SK-N-SH (cell line): ENCODE measurements at places on chromosomes 6 and 20. TPM values are rescaled to one million over a fixed set of nuclear protein-coding genes. Genes with fewer than 3 reads are reported as not detected.

Gene SESN1
- polyA plus RNA-seq: 13.1 and 18.8 TPM in 2 replicates

DNA sequence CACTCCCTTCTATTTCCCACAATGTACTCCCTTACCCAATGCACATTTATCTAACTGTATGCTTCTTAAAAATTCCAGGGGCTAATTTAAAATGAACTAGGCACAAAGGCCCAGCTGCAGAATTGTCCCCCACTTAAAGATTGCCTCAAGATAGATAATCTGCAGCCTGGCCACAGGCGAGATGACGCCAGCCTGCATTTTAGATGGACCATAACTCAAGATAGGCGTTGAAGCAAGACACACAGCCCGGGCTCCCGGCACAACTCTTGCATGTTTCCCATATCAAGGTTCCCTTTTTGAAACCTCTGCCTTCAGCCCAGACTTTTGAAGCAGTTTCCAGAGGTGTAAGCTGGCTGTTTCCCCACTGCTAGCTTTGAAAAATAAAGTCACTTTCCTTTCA, 3.2 kb upstream of the REPS1 start:
- no peaks in the 10 kb centered on the region for H3K4me1 ChIP-seq
- no peaks in the 10 kb centered on the region for H3K36me3 ChIP-seq
- no peak overlapping the region for H3K27ac ChIP-seq
- no peak for DNase-seq

Gene SMLR1
- polyA plus RNA-seq: 0.03 TPM in 1 of 2 replicates, not detected in the other

Gene FOXS1
- polyA plus RNA-seq: 0.73 and 0.99 TPM in 2 replicates

Gene RHAG
- polyA plus RNA-seq: not detected in 2 replicates

Gene MCHR2
- polyA plus RNA-seq: not detected in 2 replicates

Gene EBF4
- polyA plus RNA-seq: 15.9 and 20.6 TPM in 2 replicates

GRCh38 chr6:38279423-38279822, 360.3 kb downstream of the BTBD9 start:
- H3K4me1 ChIP-seq: peaks cover 17% of the 10 kb centered on the region
- peak; percentile 49 for DNase-seq
- H3K27me3 ChIP-seq: no peaks in the 10 kb centered on the region
- no peak overlapping the region for H3K4me3 ChIP-seq
- no peaks in the 10 kb centered on the region for H3K36me3 ChIP-seq
- H3K27ac ChIP-seq: peak overlapping the region; percentile 80

DNA sequence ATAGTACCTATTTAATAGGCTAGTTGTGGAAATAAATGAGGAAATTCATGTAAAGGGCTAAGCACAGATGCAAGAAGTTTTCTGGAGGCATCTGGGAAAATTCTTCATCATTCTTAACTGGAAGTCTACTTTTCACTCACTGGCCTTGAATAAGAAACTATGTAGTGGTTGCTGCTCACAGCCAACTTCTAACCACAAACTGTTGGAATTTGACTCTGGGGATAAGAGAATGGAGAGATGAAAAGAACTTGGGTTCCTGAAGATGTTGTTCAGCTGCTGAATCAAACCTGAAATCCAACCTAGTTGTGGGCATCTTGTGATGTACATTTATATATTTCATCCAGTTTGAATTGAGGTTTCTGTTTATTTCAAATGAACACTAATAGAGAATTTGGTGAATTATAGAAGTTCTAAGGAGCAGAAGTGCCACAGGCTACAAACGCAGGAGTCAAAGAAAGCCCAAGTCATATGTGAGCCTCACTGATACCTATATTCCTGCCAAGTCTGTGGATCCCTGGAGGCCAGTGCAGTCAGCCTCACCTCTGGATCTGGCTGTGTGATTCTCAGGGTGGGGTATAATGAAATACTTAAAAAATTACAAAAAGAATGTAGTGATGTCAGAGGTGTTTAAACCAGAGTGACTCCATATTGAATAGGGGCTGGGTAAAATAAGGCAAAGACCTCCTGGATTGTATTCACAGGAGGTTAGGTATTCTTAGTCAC, 18.7 kb upstream of the MEI4 start:
- H3K4me3 ChIP-seq: no peak overlapping the region; the same call in 1 of the 2 replicates
- no peaks in the 10 kb centered on the region for H3K4me1 ChIP-seq
- H3K27ac ChIP-seq: no peak overlapping the region
- no peaks in the 10 kb centered on the region for H3K36me3 ChIP-seq

- no peak overlapping the region for H3K27ac ChIP-seq
- no peaks in the 10 kb centered on the region for H3K27me3 ChIP-seq
- DNase-seq: peak; percentile 6
- H3K36me3 ChIP-seq: no peaks in the 10 kb centered on the region
Observed at GRCh38 chr6:145842693-145843546, 28.3 kb upstream of the FBXO30 start.

Gene UCKL1
- 70.3 and 71.6 TPM in 2 replicates for polyA plus RNA-seq

DNA sequence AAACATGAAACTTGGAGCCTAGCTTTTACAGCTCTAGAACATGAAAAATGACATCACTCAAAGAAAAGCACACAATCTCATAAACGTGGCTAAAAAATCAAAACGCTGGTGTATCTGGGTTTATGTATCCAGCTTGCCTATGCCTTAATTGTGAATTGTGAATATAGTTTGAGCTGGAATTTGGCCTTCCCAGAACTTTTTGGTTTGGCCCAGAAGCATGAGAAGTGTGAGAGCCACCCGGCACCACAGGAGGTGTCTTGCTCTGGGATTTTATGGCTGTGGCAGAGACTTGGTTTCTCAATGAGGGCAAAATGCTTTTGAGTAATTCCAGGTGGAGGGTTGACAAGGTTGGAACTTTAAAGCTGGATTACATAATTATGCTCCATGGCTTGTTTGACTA, 69.2 kb downstream of the TIAM2 start:
- no peak overlapping the region for H3K4me3 ChIP-seq
- H3K36me3 ChIP-seq: no peaks in the 10 kb centered on the region
- peaks cover 9% of the 10 kb centered on the region for H3K4me1 ChIP-seq
- H3K27ac ChIP-seq: no peak overlapping the region; the same call in 1 of the 2 replicates
- H3K27me3 ChIP-seq: no peaks in the 10 kb centered on the region
- DNase-seq: no peak

- H3K4me1 ChIP-seq: no peaks in the 10 kb centered on the region
- DNase-seq: no peak
Observed at GRCh38 chr20:34295284-34295683, 7.9 kb downstream of the AHCY start.

- H3K4me1 ChIP-seq: peaks cover 19% of the 10 kb centered on the region; the same call in 1 of the 2 replicates
- H3K36me3 ChIP-seq: no peaks in the 10 kb centered on the region
- no peak for DNase-seq
- no peak overlapping the region for H3K4me3 ChIP-seq
- H3K27me3 ChIP-seq: no peaks in the 10 kb centered on the region
Observed at GRCh38 chr20:63836458-63837344, 5.6 kb upstream of the ZBTB46 start.

Gene LAMP5
- polyA plus RNA-seq: 4.8 and 10.1 TPM in 2 replicates

Gene EPHA7
- under 0.01 TPM in 1 of 2 replicates, not detected in the other for polyA plus RNA-seq

GRCh38 chr20:29689411-29690225, 1567.8 kb upstream of the DEFB115 start:
- no peaks in the 10 kb centered on the region for H3K27me3 ChIP-seq
- H3K27ac ChIP-seq: no peak overlapping the region
- peak overlapping the region; percentile 54 for H3K4me3 ChIP-seq
- H3K36me3 ChIP-seq: no peaks in the 10 kb centered on the region
- peak; percentile 82 for DNase-seq
- H3K4me1 ChIP-seq: peaks cover 2% of the 10 kb centered on the region; the same call in 1 of the 2 replicates

DNA sequence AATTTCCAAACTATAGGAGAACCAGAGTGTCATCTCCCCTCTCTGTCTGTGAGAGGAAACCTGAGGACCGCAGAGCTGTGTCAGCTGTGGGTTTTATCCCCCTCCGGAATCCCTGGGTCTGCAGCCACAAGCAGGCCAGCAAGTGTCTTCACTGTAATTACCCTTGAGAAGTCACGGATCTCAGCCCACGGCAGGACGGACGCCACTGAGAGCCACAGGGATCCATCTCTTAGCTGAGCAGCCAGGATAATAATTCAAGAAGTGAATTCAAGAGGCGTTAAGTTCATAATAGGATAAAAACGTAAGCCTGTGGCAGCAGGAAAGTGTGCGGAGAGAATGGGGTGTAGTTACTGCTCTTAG, 37.0 kb downstream of the DLL1 start:
- DNase-seq: no peak
- H3K27ac ChIP-seq: no peak overlapping the region
- no peaks in the 10 kb centered on the region for H3K27me3 ChIP-seq
- H3K4me1 ChIP-seq: no peaks in the 10 kb centered on the region; the same call in 1 of the 2 replicates
- no peaks in the 10 kb centered on the region for H3K36me3 ChIP-seq

DNA sequence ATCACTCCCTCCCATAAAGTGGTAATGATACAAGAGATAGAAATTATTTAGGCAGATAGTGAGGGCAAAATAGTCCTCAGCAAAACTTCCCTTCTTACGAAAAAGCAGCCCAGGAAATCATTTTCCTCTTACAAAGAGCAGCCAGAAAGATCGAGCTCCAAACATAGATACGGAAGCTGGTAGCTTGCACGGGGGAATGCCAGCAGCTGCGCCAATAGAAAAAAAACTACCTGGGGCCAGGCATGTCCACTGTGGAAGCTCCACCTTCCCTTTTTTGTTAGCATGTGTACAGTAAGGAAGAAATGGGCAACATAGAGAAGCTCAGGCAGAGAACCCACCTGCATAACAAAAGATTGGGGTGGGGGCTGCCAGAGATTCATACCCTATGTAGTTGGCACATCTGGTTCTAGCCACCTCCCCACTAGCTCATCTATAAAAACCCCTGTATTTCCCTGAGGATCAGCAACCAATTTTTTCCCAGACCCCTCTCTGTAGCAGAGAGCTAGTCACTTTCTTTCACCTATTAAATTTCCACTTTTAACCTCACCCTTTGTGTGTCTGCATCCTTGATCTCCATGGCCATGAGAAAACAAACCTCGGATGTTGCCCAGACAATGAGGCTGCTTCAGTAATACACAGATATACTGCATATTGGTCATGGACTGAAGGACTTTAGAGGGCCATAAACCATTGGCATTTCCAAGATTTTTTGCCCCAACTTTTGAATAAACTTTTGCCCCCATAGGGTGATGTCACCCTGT, 52.1 kb downstream of the SOD2 start:
- no peaks in the 10 kb centered on the region for H3K27me3 ChIP-seq
- no peak overlapping the region for H3K27ac ChIP-seq
- H3K4me1 ChIP-seq: no peaks in the 10 kb centered on the region
- no peaks in the 10 kb centered on the region for H3K36me3 ChIP-seq
- no peak for DNase-seq

Gene CDSN
- polyA plus RNA-seq: 0.02 TPM in 1 of 2 replicates, not detected in the other

- peak overlapping the region; percentile 96 for H3K27ac ChIP-seq
- peaks cover 27% of the 10 kb centered on the region for H3K4me1 ChIP-seq
- H3K27me3 ChIP-seq: no peaks in the 10 kb centered on the region
- peak; percentile 59 for DNase-seq
- H3K4me3 ChIP-seq: peak overlapping the region; percentile 92
Observed at GRCh38 chr20:62141397-62142251, 1.6 kb downstream of the PSMA7 start.

GRCh38 chr6:298233-299103, 6.2 kb downstream of the DUSP22 start:
- H3K4me3 ChIP-seq: no peak overlapping the region
- H3K4me1 ChIP-seq: peaks cover 5% of the 10 kb centered on the region; the same call in 1 of the 2 replicates
- no peak for DNase-seq
- peaks cover 28% of the 10 kb centered on the region for H3K27me3 ChIP-seq
- H3K27ac ChIP-seq: no peak overlapping the region

GRCh38 chr6:42925248-42925857, 3.9 kb upstream of the CNPY3 start:
- no peaks in the 10 kb centered on the region for H3K36me3 ChIP-seq
- H3K4me1 ChIP-seq: no peaks in the 10 kb centered on the region
- no peak overlapping the region for H3K4me3 ChIP-seq
- no peak for DNase-seq
- H3K27me3 ChIP-seq: no peaks in the 10 kb centered on the region

- H3K27me3 ChIP-seq: no peaks in the 10 kb centered on the region
- H3K4me3 ChIP-seq: no peak overlapping the region
- no peak for DNase-seq
- H3K36me3 ChIP-seq: no peaks in the 10 kb centered on the region
- peaks cover 39% of the 10 kb centered on the region; the same call in 1 of the 2 replicates for H3K4me1 ChIP-seq
Observed at GRCh38 chr6:121652223-121652622, 216.8 kb downstream of the GJA1 start.

DNA sequence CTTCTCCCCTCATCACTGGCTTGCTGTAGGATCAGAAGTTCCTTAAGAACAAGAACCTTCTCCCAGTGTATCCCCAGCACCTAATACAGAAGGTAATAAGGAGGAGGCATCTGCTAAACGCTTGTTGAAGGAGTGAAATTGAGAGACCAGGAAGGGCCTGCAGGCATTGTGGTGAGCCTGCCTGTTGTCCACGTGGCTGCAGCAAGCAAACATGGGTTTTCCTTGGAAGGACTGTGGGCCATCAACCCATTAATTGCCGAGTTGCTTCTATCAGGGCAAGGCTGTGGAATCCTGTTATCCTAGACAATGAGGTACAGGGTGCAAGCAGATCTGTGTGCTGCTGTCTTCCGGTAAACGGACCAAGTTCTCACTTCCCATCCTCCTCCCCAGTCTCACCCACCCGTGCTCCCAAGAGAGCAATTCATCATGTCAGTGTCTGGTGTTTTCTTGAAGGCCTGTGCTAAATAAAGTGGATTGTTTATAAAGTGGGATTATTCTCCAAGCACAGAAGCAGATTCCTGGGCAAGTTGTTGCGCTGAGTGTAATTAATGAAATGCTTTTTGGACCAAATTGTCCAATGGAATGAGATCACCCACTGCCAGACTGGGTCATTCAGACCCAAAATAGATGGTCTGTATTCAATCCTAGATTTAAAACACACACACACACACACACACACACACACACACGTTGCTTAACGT, 164.6 kb upstream of the CDYL start:
- no peak overlapping the region for H3K4me3 ChIP-seq
- no peak for DNase-seq
- H3K36me3 ChIP-seq: no peaks in the 10 kb centered on the region
- H3K4me1 ChIP-seq: peaks cover 2% of the 10 kb centered on the region; the same call in 1 of the 2 replicates
- peaks cover 6% of the 10 kb centered on the region; the same call in 1 of the 2 replicates for H3K27me3 ChIP-seq
- no peak overlapping the region for H3K27ac ChIP-seq

GRCh38 chr6:147430811-147431210, 77.7 kb upstream of the SAMD5 start:
- H3K4me1 ChIP-seq: no peaks in the 10 kb centered on the region
- H3K27me3 ChIP-seq: no peaks in the 10 kb centered on the region
- H3K27ac ChIP-seq: no peak overlapping the region

- DNase-seq: no peak
- no peaks in the 10 kb centered on the region for H3K27me3 ChIP-seq
- no peaks in the 10 kb centered on the region for H3K36me3 ChIP-seq
- H3K4me1 ChIP-seq: no peaks in the 10 kb centered on the region
- no peak overlapping the region for H3K4me3 ChIP-seq
- H3K27ac ChIP-seq: no peak overlapping the region
Observed at GRCh38 chr6:66421570-66421969, 714.5 kb upstream of the EYS start.

DNA sequence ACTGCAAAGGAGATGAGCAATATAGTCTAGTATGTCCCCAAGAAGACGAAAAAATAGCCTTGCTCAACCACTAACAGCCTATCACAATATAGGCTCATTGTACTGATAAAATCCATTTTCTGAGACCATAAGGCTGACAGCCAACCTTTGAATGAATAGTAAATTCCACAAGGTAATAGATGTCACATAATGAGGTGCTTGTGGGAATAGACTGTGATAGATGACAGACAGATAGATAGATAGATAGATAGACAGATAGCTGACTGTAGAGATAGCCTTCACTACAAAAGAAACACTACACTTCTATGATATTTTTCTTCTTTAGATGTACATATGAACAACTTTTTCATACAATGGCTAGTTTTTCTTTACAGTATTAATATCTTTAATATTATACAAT, 760.3 kb upstream of the NRSN1 start:
- H3K36me3 ChIP-seq: no peaks in the 10 kb centered on the region
- no peaks in the 10 kb centered on the region for H3K27me3 ChIP-seq
- no peak overlapping the region for H3K27ac ChIP-seq
- H3K4me1 ChIP-seq: no peaks in the 10 kb centered on the region

- no peak for DNase-seq
- H3K27me3 ChIP-seq: no peaks in the 10 kb centered on the region
- no peaks in the 10 kb centered on the region for H3K36me3 ChIP-seq
- H3K27ac ChIP-seq: no peak overlapping the region
- H3K4me1 ChIP-seq: no peaks in the 10 kb centered on the region
Observed at GRCh38 chr6:90978046-90978445, 391.2 kb upstream of the MAP3K7 start.
